ENCODE measurements at places on chromosomes 16 and 17.

GRCh38 chr17:8965394-8966168 is at the start of gene PIK3R5:
Gene PIK3R5 (minus strand): TSS chr17:8965707. CDS start chr17:8911494, 54,213 bp downstream.
- peak; percentile 77 for DNase-seq

DNA sequence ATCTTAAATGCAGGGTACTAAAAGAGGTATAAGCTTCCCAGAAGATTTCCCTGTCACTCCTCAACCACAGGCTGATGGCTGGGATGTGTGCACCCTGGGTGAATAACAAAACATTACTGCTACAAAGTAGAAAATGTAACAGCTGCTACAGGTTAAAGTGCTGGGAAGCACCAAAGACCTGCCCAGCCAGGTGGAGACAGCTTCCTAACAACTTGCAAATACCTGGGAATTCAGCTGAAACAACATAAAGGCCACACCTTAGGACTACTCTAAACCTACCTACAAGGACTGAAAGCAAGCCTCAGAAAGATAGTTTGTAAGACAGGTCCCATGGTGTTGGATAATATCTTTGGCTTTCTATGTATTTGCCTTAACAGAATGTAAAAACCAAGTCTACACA is 118.5 kb downstream of the CEP112 start:
- no peak for DNase-seq

DNA sequence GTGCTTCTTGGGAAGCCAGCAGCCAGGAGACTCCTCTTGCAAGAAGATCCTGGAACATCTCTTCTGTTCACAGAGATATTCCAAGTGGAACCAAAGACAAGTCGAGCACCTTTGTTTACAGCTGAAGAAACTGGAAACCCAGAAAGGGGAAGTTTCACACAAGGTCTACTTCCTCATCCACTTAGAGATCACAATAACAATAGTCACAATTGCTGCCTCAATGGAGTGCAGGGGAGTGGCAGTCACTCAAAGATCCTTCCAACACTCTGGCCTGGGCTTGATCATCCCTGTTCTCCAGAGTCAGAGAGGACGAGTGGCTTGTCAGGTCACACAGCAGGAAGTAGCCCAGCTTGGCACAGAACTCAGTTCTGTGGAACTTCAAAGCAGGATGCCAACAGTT is 46.9 kb upstream of the SIAH1 start:
- DNase-seq: no peak

DNA sequence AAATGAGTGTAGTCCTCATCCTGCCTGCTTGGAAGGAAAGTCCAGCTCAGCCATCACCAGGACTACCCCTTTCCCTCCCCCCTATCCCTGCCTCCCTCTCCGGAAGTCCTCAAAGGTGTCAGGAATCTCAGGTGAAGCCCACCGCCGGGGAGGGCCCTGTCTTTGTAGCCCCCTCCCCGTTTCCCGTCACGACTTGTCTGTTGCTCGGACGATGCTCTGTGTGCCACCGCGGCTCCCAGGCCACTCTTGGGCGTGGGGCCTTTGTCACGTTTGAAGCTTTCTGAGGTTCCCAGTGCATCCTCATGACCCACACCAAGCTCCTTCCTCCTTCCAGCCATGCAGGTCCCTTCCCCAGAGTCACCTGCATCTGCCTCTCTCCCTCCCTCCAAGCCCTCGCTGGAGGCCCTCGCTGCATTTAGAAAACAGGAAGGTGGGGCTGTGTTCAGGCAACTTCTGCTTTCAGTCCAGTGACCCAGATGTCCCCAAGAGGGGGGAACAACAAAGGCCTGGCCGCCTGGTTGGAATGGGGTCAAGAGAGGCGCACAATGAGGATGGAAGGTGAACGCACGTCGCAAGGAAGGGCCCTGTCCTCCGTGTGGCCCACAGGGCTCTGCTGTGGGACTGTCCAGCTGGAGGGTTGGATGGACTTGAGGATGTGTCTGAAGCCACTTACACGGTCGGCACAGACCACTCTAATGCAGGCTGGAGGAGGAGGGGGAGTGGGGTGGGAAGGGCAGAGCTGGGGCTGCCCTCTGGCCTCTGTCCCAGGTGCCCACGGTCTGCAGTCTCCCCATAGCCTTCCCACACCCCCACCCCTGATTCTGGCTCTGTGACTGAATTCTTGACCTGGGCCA is 59.9 kb downstream of the OR1D5 start:
- no peak for DNase-seq

DNA sequence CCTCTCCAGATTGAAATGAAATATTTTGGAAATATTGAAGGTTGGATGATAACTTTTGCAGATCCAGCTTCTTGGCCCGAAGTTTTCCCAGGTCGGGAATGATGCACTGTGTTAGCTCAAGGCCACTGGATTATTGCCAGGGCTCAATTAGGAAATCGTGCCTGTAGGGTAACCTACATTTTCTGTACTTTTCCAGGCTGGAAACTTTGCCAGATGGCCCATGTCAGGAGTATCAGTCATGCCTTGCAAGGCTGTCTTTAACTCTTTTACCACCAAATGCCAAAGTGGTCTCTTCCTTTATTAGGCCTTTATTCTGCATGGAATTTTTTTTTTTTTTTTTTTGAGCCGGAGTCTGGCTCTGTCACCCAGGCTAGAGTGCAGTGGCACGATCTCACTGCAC is 8.9 kb upstream of the SEC14L1 start:
- DNase-seq: no peak

GRCh38 chr16:73536931-73537330 is 489.0 kb upstream of the ZFHX3 start:
- no peak for DNase-seq

- DNase-seq: no peak
These were observed 56.9 kb upstream of the FASN start for GRCh38 chr17:82154881-82155331.

GRCh38 chr17:48498164-48498850 is 32.5 kb downstream of the HOXB1 start:
- DNase-seq: no peak

GRCh38 chr17:14144508-14144907 is 75.2 kb downstream of the COX10 start:
- no peak for DNase-seq

DNA sequence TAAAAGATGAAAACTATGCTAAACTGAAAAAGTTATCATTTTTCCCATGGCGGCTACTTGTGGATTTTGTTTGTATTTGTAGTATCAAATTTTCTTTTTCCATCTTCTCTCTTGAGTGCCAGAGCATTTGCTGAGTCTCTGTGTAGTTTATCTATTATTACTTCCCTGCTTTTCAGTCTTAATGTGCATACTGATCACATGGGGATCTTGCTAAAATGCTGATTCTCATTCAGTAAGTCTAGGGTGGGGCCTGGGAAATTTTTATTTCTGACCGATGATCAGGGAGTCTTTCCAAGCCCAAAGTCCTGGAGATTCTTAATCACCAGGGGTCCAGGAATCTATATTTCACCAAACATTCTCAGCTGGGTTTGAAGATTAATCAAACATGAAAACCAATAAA is 189.0 kb upstream of the GOT2 start:
- DNase-seq: no peak

DNA sequence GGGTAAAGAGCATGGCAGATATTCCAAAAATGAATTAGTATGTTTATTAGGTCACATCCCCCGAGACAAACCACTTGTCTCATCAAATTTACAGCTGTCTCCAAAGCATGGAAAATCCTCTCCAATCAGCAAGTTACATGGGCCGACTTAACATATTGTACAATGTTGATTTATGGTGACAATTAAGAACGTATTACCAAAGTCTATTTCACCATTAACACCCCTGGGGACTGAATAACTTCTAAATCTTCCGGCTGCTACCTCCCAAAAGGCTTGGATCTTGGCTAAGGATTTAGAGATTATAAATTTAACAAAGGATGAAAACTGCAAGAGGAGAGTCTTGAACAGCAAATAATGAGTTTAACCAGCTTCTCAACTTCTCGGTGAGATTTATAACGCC is 311.9 kb downstream of the NPIPA8 start:
- DNase-seq: no peak

DNA sequence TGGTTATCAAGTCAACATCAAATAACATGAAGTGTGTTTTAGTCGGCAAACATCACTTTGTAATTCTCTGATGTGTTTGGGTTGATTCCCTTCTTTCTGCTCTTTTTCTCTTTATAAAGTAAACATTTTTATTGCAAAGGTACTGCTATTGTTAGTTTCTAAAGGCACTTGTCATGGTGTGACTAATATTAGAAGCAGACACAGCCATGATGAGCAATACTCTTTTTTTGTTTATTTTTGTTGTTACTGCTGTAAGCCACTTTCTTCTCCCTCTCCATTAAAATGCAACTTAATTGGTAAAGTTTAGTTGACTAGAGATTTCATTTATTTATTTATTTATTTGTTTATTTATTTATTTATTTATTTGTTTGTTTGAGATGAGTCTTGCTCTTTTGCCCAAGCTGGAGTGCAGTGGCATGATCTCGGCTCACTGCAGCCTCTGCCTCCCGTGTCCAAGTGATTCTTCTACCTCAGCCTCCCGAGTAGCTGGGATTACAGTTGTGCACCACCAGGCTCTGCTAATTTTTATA is 424.7 kb downstream of the WWOX start:
- no peak for DNase-seq

DNA sequence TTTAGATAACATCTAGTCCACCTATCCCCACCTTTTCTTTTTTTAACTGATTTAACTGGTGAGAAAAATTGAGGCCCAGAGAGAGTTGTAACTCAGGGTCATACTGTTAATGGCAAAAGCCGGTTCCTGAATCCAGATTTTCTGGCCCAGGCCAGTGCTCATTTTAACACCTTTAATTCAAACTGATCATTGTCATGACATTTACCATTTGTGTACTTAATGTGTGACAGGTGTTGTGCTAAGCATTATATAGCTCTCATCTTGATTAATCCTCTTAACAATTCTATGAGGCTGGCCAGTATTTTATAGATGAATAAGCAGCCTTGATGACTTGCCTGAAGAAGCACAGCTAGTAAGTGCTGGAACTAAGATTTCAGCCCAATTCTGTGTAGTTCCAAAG is 14.4 kb downstream of the RHOT1 start:
- DNase-seq: no peak

GRCh38 chr16:56941092-56941491 is 9.2 kb downstream of the HERPUD1 start:
- no peak for DNase-seq
